Ovary (tissue), 10 donors: ENCODE measurements at places on chromosomes 3 and 15. TPM values are rescaled to one million over a fixed set of nuclear protein-coding genes. Genes with fewer than 3 reads are reported as not detected.

DNA sequence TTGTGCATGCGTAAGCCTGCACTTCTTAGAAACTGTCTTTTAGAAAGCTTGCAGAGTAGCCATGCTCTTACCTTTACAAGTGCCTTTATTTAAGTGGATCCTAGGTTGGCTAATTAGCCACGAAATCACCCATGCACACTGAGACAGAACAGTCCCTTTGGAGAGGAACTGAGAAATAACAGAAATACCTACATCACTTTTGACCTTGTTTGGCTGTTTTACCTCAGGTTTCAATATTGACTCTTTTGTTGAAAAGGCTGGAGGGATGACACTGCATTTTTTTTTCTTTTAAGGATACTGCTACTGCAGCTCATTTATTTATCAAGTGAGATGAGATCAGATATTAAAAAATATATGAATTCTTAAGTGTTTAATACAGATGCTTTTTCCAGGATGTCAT, 155.6 kb upstream of the GOLIM4 start:
- DNase-seq, result no peak

RHO gene
- total RNA-seq, result 0.13 TPM

SH2D7 gene
- not detected for total RNA-seq

GNAT1 gene
- not detected for total RNA-seq
